ENCODE measurements at places on chromosomes 6 and 20.

DNA sequence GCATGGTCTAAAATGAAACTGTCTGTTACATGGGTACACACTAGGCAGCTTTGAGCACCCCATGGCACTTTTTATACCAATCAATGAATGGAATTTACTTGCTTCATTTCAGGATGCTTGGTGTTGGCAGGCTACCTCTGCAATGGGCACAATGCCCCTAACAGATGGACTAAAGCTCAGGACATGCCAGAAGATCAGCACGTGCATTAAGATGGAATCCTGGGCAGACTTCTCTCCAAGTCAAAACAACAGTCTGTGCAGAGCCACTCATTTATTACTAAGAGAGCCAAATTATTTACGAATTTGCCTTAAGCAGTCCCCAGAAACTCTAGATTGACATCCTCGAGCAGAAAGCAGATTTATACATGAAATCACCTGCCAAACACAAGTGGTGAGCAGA, 55.8 kb upstream of the SCML4 start:
- DNase-seq = no peak

- no peak for DNase-seq
Observed at GRCh38 chr20:5973971-5974370, 23.5 kb downstream of the MCM8 start.

GRCh38 chr6:168823397-168824212, 382.6 kb downstream of the SMOC2 start:
- DNase-seq = no peak

GRCh38 chr6:157452096-157452495, 71.1 kb downstream of the ZDHHC14 start:
- no peak for DNase-seq

DNA sequence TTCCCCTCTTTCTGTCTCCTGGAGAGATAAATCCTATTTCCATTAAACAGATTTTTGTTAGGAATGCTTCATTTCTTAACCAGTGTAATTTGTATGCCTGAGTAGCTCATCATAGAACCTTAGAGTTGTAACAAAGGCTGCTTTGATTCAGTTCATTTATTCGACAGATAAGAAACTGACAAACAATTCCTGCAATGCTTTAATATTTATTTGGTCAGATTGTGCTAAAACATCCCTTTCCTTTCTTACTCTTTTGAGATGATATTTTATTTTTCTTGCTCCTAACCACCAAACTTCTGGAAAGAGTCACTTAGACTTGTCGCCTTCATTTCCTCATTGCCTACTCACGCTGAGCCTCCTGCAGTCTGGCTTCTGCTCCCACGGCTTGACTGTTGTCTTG, 89.0 kb upstream of the SUPT3H start:
- no peak for DNase-seq

DNA sequence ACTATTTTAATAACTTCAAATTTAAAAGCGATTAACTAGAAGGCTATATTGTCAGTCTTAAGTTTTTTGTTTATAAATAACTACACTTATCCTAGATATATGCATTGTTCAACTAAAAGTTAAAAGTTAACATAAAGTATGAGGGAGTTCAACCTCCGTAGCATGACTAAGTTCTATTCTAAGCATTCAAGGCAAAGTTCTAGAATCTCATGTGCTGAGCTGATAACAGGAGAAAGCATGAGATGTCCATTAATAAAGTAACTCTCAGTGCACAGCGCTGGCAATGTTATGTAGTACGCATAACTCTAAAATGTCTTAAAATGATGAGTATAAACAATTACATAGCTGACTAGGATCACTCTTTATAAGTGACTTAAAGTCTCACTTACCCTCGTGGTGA, 264.8 kb downstream of the RNGTT start:
- DNase-seq = no peak

DNA sequence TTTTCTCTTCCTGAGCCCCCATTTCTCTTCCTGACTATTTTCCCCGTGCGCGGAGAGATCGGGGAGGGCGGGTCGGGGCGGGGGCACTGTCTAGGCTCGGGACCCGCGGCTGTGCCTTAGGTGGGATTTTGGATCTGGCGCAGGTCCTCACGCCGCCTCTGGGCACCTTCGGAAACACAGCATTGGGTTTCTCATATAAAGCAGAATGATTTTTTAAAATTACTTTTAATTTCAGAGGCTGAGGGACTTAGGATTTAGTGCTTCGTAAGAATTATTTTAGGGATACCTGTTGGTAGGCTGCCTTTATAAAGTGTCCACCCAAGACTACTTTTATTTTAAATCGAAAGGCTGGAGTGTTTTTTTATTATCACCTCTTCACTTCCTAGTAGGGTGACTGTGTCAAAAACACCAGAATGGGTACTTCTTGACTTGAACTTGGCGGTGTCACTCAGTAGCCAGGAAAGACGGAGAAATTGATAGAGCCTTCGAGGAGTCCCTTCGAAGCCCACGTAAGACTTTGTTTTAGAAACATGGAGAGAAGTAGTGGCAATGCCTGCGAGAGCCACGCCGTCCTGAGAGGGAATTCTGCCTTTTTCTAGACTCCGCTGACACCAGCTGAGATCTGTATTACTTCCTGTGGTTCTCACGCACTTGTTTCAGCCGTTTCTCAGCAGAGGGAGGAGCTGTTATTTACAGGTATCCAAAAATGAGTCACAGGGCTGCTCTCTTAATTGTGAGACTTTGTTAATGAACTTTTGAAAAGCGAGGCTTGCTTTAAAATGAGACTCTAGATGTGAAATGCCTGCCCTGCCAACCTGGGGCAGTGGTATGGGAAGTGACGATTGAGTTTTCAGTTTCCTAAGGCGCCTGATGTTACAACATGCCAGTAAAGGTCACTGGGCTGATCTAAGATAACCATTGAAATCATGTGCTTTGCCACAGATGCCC, 667 bp downstream of the STX11 start:
- DNase-seq = no peak

DNA sequence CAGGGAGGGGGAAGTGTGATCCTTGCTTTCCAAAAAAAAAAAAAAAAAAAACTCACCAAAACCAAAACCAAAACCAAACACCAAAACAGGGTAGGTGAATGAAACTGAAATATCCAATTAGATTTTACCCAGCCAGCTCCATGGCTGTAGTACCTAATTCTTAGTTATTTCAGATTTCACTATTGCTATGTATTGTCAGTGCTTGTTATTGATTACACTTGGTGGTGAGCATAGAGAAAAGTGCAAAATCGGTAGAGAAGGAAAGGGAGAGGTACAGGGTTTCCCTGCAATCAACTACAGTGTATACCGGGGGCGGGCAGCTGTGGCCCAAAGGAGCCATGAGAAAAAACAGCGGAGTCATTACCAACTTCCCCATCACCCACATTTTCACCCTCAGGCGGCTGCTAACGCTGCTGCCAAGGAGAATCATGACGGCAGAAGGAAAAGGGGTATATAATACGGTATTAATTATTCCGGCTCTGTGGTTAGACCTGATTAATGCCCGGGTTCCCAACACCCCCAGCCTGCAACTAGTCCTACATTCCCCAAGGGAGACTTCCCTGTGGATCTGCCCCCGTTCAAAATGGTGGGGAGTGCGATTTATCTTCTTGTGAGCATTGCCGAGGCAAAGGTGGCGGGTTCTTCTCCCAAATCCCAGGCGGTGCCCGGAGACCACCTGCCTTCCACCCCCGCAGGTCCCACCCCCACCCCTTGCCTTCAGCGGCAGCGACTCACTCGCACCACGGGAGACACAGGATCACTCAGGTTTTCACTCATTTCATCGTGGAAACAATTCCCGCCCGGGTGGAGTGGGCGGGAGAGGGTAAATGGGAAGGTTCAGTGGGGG, at the start of gene C6orf62:
TSS of gene C6orf62 (minus strand) at position 30 of the 847 bp plus-strand sequence. CDS start 486 bp downstream, outside the sequence.
- DNase-seq = peak; percentile 44

GRCh38 chr20:3051385-3052019, 5.7 kb downstream of the MRPS26 start:
- DNase-seq = no peak

DNA sequence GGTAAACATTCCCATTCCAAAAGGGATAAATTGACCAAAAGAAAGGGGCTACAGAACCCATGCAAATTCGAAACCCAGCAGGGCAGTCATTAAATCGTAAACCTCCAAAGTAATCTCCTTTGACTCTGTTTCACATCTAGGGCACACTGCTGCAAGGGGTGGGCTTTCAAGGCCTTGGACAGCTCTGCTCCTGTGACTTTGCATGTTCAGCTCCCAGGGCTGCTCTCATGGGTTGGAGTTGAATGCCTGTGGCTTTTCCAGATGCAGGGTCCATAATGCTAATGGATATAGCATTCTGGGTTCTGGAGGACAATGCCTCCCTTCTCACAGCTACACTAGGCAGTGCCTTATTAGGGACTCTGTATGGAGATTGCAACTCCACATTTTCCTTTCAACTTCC, 211.9 kb upstream of the MANEA start:
- DNase-seq = no peak

DNA sequence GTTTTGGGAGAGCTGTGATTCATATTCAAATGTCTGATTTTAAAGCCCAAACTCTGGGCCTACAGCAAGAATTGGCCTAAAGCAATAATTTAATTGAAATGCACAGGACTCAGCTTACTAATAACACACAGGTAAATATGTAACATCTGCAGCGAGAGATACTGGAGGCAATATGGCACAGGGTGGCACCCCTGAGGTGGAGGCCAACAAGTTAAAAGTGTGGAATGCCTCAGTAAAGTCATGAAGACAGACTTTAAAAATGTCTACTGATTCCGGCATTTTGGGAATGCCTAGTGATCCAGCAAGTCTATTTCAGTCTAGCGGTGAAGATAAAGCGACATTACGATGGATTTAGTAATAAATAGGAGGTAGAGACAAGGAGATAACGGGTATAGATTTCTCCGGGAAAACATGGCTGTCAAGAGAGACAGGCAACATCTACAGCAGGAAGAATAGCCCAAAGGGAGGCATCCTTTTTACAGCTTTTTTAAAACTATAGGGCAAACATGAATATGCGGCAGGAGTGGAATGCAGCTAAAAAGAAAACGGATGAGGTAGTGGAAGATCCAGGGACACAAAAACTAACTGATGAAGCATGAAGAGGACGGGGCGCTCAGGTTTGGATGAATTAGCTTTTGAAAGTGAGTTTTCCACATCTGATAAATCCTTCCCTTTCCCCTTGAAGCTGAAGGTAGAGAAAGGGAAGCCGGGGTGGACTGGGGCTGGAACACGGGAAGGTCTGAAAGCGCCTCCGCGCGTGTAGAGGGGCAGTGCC, 1.2 kb downstream of the NANP start:
- DNase-seq = no peak

DNA sequence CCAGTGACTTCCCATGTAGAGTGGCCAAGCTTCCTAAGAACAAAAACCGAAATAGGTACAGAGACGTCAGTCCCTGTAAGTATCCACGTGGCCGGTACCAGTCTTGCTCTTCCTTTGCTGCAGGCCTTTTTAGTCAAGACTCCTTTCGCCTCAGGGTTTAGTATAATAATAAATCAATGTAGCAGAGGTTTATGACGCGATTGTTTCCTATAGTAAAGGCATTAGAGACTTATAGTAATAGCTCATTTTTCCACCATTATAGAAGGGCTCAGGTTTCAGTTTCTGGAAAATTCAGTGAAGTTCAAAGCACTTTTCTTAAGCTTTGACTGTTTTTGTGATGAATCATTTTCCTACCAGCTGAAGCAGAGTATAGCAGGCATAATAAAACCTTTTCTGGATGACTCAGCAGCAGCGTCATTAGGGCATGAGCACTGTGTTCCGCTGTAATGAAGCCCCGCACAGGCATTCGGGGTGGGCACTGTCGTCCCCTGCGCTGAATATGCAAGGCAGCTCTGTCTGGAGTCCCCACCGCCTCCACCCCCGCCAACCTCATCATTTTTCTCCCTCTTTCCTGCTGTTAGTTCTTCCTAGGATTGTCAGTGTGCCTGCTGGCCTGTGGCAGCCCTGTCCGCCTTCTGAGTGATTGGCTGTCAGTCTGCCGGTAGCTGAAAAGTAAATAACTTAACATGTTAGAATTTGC, 51.3 kb downstream of the PTPN1 start:
- DNase-seq = no peak

- no peak for DNase-seq
Observed at GRCh38 chr6:102686461-102686860, 1293.0 kb downstream of the GRIK2 start.

- no peak for DNase-seq
Observed at GRCh38 chr6:57262488-57262887, 40.4 kb upstream of the RAB23 start.

DNA sequence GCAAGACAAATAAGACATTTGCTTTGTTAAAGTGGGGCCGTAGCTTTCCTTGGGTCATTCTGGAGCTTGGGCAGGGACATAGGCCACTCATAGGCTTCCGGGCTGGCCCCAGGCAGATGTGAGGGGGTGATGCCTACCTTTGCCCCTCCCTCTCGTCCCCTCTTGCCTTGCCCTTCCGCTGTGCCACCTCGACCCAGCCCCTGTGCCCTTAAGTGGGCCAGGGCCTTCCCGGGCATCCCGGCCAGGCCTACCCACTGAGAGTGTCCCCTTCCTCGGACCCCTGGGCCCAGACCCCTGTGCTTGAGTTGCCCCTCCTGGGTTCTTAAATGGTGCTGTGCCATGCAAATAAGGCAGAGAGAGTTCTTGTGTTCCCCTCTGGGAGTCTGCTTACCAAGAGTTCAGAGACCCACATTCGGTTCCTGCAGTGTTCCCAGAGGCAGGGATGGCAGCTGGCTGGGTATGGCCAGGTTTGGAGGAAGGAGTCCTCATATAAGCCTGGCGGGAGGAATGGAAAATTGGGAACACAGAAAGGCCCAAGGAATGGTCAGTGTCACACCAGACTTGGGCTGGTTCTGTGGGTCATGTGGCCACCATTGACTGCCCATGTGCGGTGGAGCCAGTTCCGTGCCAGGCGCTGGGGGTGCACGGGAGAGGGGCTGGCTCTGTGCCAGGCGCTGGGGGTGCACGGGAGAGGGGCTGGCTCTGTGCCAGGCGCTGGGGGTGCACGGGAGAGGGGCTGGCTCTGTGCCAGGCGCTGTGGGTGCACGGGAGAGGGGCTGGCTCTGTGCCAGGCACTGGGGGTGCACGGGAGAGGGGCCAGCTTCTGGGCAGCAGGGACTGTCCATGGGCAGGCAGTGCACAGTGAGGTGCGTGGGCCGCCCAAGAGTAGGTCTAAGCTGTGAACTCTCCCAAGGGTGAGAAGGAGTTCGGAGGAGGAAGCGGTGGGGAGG, 173.5 kb upstream of the SNX9 start:
- DNase-seq = peak; percentile 14

DNA sequence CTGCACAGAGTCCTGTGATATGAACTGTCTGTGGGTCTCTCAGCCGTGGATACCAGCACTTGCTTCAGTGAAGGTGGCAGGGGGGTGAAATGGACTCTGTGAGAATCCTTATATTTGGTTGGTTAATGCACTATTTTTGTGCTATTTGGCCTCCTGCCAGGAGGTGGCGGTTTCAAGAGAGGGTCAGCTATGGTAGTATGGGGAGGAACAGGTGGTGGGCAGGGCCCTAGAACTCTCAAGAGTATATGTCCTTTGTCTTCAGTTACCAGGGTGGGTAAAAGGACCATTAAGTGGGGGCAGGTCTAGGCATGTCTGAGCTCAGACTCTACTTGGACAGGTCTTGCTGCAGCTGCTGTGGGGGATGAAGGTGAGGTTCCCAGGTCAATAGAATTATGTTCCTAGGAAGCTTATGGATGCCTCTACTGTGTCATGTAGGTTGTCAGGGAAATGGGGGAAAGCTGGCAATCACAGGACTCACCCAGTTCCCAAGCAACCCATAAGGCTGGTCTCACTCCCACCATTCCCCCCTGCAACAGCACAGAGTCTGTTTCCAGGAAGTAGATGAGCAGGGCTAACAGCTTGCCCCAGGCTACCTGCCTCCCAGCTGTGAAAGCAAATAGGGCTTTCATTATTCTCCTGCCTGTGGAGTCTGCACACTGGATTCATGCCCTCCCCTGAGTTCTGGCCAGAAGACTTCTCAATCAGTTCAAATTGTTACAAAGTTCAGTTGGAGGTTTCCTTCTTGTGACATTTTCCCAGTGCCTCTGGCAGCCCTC, 56.8 kb upstream of the PHIP start:
- no peak for DNase-seq

- no peak for DNase-seq
Observed at GRCh38 chr20:46107061-46107460, 11.1 kb upstream of the CD40 start.

All from NCI-H2029 (cell line).